ENCODE measurements at places on chromosomes 11 and 22. TPM values are rescaled to one million over a fixed set of nuclear protein-coding genes. Genes with fewer than 3 reads are reported as not detected.

The OR52I2 gene
- total RNA-seq: not detected

The CCDC73 gene
- total RNA-seq: not detected

DNA sequence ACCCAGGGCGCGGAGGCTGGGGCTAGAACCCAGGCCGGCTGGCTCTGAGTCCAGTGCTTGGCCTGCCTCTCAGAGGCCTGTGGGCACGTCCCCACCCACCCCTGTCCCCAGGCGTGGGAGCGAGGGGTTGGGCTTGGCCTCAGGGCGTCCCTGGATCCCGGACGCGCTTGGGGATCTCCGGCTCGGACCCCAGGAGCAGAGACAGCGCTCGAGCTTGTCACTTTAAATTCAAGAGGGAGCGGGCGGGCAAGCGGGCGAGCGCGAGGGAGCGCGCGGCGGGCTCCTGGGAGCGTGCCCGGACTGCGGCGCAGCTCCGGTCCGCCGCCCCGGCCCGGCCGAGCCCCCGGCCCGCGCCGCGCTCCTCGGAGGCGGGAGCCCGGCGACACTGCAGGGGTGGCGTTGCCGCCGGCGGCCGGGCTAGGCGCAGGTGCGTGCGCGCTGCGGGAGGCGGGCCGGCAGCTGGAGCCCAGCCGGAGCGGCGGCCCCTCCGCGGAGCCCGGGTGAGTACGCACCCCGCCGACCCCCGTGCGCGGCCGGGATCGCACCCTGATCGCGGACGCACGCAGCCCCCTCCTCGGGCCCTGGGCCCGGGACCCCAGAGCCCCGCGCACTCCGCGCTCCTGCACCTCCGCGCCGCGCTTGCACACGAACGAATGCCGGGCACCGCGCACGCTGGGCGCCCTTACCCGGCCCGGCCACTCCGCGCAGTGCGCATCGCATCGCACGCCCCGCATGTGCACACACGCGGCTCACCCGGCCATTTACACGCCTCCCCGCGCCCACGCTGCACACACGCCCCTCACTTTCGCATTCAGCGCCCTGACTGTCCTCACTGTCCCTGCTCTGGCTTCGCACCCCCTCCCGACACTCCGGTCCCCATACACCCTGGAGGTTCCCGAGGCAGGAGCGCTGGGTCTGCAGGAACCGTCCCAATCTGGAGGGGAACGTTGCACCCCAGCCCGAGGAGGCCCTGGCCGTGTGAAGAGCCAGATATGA is at the start of gene SYT12:
Gene SYT12, plus strand, starts transcription at position 174 of the 996 bp plus-strand sequence. CDS start 7,011 bp downstream, outside the sequence.
- no peaks in the 10 kb centered on the region for H3K36me3 ChIP-seq
- peaks cover 20% of the 10 kb centered on the region for H3K27me3 ChIP-seq
- H3K4me1 ChIP-seq: peaks cover 6% of the 10 kb centered on the region
- no peak for DNase-seq
- no peak within 1 kb of the TSS for H3K27ac ChIP-seq

DNA sequence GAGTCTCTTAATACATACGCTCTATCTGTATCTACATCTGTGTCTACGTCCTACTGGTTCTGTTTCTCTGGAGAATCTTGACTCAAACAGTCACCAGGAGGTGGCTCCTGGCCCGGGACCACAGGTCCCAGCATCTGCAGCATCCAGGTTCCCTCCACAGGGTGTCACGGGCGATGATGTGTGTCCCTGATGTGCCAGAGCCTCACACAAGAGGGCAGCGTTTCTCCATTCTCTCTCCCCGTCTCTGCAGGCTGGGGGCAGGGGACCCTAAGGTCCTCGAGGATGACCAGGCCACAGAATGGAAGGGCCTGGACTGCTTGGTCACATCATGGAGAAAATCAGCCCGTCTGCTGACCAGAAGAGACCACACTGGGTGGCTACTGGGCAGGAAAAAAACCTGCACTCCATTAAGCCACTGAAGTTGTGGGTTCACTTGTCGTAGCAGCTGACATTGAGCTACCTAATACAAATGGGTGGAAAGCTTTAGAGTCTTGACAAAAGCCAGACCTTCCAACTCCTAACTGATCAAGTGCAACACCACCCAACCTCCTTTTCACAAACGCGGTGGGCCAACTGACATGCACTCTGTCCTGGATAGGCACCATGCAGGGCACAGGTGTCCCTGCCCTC is 392.5 kb downstream of the CTTN start:
- no peak overlapping the region for H3K27ac ChIP-seq
- H3K27me3 ChIP-seq: no peaks in the 10 kb centered on the region
- no peak for DNase-seq
- peaks cover 11% of the 10 kb centered on the region for H3K4me1 ChIP-seq
- H3K4me3 ChIP-seq: no peak overlapping the region

DNA sequence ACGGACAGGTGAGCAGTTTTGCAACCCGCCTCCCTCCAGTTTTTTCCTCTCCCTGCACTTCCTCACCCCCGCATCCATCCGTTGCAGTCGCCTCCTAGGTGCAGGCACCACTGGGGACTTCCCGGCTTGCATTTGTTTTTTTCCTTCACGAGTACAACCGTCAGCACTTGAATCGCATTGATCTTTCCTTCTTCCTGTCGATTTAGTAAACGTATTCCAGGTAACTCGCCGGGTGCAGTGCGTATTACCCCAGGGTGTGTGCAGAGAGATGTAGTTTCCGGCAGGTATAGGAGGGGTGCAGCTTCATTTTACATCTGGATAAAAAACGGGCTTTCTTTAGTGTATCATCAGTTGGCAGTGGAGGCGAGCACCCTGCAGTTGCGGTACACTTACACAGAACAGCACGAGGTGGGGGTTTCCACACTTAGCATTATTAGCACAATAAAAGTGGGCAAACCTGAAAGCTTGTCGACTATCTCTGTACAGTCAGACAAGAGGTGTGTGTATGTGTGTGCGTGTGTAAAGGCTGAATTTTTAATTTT is at the start of gene SORL1-AS1:
Gene SORL1-AS1, minus strand, starts transcription at position 359 of the 542 bp plus-strand sequence.
- DNase-seq: no peak
- no peaks in the 10 kb centered on the region for H3K4me1 ChIP-seq
- H3K27ac ChIP-seq: no peak within 1 kb of the TSS
- H3K36me3 ChIP-seq: no peaks in the 10 kb centered on the region
- no peak within 1 kb of the TSS for H3K4me3 ChIP-seq

- H3K36me3 ChIP-seq: no peaks in the 10 kb centered on the region
- no peaks in the 10 kb centered on the region for H3K27me3 ChIP-seq
- H3K27ac ChIP-seq: no peak overlapping the region
- peak; percentile 12 for DNase-seq
Observed at GRCh38 chr11:78860720-78861422, 286.2 kb upstream of the NARS2 start.

- no peak overlapping the region for H3K4me3 ChIP-seq
- no peaks in the 10 kb centered on the region for H3K27me3 ChIP-seq
- H3K36me3 ChIP-seq: no peaks in the 10 kb centered on the region
- DNase-seq: no peak
Observed at GRCh38 chr11:2096011-2096918, 42.9 kb downstream of the IGF2 start.

GRCh38 chr22:19879246-19879570 is 24.5 kb upstream of the GNB1L start:
- H3K4me3 ChIP-seq: peak overlapping the region; percentile 26
- H3K4me1 ChIP-seq: peaks cover 83% of the 10 kb centered on the region
- DNase-seq: no peak
- H3K27me3 ChIP-seq: no peaks in the 10 kb centered on the region
- H3K36me3 ChIP-seq: peaks cover 10% of the 10 kb centered on the region
- H3K27ac ChIP-seq: peak overlapping the region; percentile 69

GRCh38 chr11:126414615-126415014 is 59.1 kb downstream of the ST3GAL4 start:
- no peak for DNase-seq
- no peak overlapping the region for H3K4me3 ChIP-seq

- no peaks in the 10 kb centered on the region for H3K4me1 ChIP-seq
- H3K27ac ChIP-seq: no peak overlapping the region
- H3K4me3 ChIP-seq: no peak overlapping the region
- no peaks in the 10 kb centered on the region for H3K27me3 ChIP-seq
Observed at GRCh38 chr22:48653306-48653705, 1174.4 kb downstream of the BRD1 start.
